ENCODE measurements at places on chromosomes 1 and 21. TPM values are rescaled to one million over a fixed set of nuclear protein-coding genes. Genes with fewer than 3 reads are reported as not detected.

DNA sequence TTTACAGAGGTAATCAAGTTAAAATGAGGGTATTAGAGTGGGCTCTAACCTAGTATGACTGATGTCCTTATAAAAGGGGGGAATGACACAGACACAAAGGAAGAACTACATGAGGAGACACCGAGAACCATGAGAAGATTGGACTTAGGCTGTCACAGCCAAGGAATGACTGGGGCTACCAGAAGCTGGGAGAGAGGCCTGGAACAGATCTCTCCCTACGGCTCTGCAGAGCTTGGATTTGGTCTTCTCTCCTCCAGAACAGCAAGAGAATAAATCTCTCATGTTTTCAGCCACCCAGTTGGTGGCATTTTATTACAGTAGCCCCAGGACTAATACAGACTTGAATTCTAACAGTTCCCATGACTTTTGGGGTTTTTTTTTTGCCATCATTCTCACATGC is 110.8 kb downstream of the PSMG1 start:
- no peaks in the 10 kb centered on the region for H3K36me3 ChIP-seq
- no peak overlapping the region for H3K4me3 ChIP-seq
- no peak overlapping the region for H3K27ac ChIP-seq
- H3K4me1 ChIP-seq = no peaks in the 10 kb centered on the region

DNA sequence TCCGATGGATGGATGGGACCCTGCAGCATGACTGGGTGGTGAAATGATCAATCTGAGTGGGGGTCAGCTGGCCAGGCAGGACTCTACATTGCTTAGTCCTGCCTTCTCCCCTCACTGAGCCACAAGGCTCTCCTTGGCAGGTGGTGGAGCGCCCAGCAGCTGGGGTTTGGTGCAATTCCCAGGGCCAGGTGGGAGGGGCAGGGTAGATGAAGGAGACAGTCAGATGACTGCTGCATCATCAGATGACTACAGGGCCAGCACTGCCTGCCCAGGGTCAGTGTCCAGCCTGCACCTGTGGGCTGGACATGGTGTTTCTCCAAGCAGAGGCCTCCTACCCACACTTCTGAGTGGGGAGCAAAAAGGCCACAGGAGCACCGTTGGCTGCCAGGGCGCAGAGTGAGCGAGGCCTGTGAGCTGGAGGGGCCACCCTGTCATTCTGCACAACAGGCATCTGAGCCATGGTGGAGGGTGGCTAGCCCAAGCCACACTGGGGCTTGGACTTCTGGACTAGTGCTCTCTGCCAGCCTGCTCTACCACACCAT is 103.9 kb upstream of the EDN2 start:
- H3K36me3 ChIP-seq = peaks cover 44% of the 10 kb centered on the region
- peaks cover 3% of the 10 kb centered on the region for H3K4me1 ChIP-seq
- DNase-seq = no peak
- H3K27me3 ChIP-seq = no peaks in the 10 kb centered on the region
- H3K4me3 ChIP-seq = no peak overlapping the region
- no peak overlapping the region for H3K27ac ChIP-seq

- H3K4me1 ChIP-seq = no peaks in the 10 kb centered on the region
- H3K36me3 ChIP-seq = no peaks in the 10 kb centered on the region
- DNase-seq = no peak
- H3K4me3 ChIP-seq = no peak overlapping the region
- H3K27ac ChIP-seq = no peak overlapping the region
Measured at GRCh38 chr1:96538111-96538641, 183.4 kb upstream of the PTBP2 start.

The ATP5PO gene
- total RNA-seq = 241 TPM

The DNAJB4 gene
- 9.7 TPM for total RNA-seq

The ATP1B1 gene
- total RNA-seq = 3.7 TPM

Measured in activated CD8-positive, alpha-beta T cell treated with anti-CD3 and anti-CD28 coated beads for 36 hours (primary cell).